ENCODE measurements at places on chromosomes 12 and 14. TPM values are rescaled to one million over a fixed set of nuclear protein-coding genes. Genes with fewer than 3 reads are reported as not detected.

LRRC10 gene
- polyA plus RNA-seq: not detected

KRT85 gene
- polyA plus RNA-seq: not detected

PTPRR gene
- not detected for polyA plus RNA-seq

IL31 gene
- polyA plus RNA-seq: not detected

IFNG-AS1 gene
- polyA plus RNA-seq: not detected

KRT77 gene
- polyA plus RNA-seq: not detected

GPR135 gene
- 0.52 TPM for polyA plus RNA-seq

OSGEP gene
- 41.1 TPM for polyA plus RNA-seq

CLEC12A gene
- not detected for polyA plus RNA-seq

CLEC4D gene
- not detected for polyA plus RNA-seq

BMP4 gene
- polyA plus RNA-seq: 169 TPM

EML5 gene
- not detected for polyA plus RNA-seq

SLCO1A2 gene
- not detected for polyA plus RNA-seq

All from HepG2 (cell line).